ENCODE measurements at places on chromosomes 5 and 9. TPM values are rescaled to one million over a fixed set of nuclear protein-coding genes. Genes with fewer than 3 reads are reported as not detected.

GRCh38 chr5:137113161-137113560 lies 386.0 kb downstream of the SPOCK1 start:
- DNase-seq, result no peak

NINJ1 gene
- 7.6 TPM for total RNA-seq

DNA sequence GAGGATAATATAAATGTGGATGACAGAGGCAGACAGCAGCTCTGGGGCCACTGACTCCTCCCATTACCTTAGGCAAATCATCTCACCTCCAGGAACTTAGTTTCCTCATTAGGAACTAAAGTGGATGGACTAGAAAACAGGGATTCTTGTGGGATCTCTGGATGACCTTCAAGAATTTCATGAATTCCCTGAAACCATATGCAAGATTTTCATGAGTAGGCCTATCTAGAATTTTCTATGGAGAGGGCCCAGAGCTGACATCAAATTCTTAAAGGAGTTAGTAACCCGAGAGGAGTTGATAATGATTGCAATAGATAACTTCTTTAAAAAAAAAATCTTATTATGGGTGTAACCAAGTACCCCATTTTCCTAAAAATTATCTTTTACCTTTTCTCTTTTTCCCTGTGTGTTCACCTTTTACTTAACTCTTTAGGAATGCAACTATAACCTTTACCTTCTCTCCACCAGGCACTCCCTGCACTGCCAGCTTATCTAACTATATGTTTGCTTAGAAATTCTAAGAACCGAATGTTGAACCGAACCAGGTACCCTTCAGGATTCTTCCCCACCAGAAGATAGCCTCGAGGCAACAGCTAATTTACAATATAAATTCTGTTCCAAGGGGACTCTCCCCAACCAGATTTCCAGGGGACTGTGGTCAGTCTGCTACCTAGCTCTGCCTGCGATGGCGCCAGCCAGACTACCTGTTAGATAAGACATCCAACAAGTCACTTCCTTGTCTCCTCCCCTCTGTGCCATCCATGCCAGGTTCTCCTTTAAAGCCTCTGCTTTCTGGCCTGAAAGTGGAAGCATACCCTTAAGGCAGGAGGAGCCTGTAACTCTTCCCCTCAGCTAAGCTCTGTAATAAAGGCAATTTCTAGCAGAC lies 86.0 kb downstream of the GCNT4 start:
- no peak for DNase-seq

PCDH1 gene
- total RNA-seq, result not detected

RGS7BP gene
- not detected for total RNA-seq

DNA sequence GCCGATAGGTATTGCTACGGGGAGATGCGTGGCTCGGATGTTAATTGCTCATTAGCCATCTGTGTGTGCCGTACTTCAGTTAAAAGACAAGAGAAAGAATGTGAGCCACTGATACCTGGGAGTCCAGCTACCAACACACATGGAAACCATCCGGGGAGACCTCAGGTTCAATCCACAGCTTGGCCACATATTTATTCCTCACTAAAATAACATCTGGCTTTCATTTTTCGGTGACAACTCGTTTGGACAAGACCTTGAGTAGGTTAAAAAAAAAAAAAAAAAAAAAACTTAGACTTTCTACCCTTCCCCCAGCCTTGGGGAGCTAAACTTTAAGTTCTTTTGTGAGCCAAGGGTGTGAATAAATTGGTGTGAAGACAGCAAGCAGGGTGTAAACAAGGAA lies 84.1 kb downstream of the SLIT3 start:
- DNase-seq, result no peak

GRCh38 chr5:104247260-104247659 lies 684.7 kb upstream of the NUDT12 start:
- DNase-seq, result no peak

GRCh38 chr5:59282726-59283125 lies 610.8 kb downstream of the PDE4D start:
- DNase-seq, result no peak

GRCh38 chr9:68798423-68798822 lies 93.4 kb downstream of the PIP5K1B start:
- no peak for DNase-seq

- no peak for DNase-seq
Observed at GRCh38 chr9:123806829-123807228, 123.1 kb downstream of the DENND1A start.

C1QTNF2 gene
- not detected for total RNA-seq

DNA sequence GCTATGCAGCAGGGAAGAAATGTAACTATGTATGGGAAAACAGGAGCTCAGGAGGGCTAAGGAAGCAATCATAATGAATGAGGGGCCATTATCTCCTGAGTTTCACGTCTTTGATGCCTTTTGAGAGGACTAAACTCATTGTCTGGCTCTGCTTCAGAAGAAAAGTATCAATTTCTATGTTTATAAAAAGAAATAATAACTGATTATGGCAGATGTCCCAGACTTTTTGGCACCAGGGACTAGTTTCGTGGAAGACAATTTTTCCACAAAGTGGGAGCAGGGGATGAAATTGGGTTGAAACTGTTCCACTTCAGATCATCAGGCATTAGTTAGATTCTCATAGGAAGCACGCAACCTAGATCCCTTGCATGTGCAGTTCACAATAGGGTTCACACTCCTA lies 8.7 kb upstream of the IL7R start:
- DNase-seq, result no peak
